ENCODE measurements at places on chromosomes 2 and 18. TPM values are rescaled to one million over a fixed set of nuclear protein-coding genes. Genes with fewer than 3 reads are reported as not detected.

CDK15 gene
- total RNA-seq: not detected

DOK6 gene
- total RNA-seq: not detected

CFC1 gene
- not detected for total RNA-seq

OTOF gene
- total RNA-seq: 0.26 TPM

TMEM163 gene
- total RNA-seq: 2.2 TPM

GPAT2 gene
- 6.3 TPM for total RNA-seq

PDE1A gene
- 0.28 TPM for total RNA-seq

CCDC148 gene
- not detected for total RNA-seq

Measured in pulmonary artery endothelial cell (primary cell).